Heart left ventricle (tissue), 16 donors: ENCODE measurements at places on chromosomes 1 and 21. TPM values are rescaled to one million over a fixed set of nuclear protein-coding genes. Genes with fewer than 3 reads are reported as not detected.
A peak's percentile ranks its signal among the peaks of the same experiment; 100 is the strongest.

PEF1 gene
- 55.4 TPM for total RNA-seq

EFHD2 gene
- 15.8 TPM for total RNA-seq

TOMM40L gene
- 26.0 TPM for total RNA-seq

PRDM15 gene
- total RNA-seq: 6.3 TPM

HJV gene
- total RNA-seq: 102 TPM

TINAGL1 gene
- 697 TPM for total RNA-seq

IGFN1 gene
- total RNA-seq: not detected

LCE3E gene
- not detected for total RNA-seq

C1orf115 gene
- total RNA-seq: 18.5 TPM

KIF17 gene
- total RNA-seq: 5.0 TPM

OR2T35 gene
- not detected for total RNA-seq

EXTL1 gene
- 2.6 TPM for total RNA-seq

DNA sequence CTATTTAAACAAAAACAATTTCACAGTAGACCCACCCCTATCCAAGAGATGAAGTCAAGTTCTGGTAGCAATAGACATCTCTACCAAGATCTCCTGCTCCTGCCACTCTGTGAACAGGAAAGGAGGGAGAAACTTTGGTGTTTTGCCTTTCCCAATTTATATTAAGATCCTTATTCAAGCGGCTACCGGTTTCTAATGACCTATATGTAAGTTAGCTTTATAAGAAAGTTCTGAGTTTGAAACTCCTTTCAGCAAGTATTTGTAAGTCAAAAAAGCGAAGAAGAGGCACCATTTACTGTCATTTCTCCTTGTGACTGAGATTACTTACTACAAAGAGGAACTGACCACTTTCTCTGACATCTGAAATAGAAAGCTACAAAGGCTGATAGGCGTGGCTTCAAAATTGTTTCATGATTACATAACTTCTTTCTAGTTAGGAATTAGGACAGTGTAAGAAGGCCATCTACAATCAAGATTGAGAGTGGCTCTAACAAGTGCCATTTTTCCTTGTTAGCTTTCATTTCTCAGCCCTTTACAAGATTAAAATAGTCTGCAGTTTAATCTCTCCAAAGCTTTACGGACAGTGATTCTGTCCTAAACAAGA, at the start of gene MNDA:
TSS of gene MNDA (plus strand) at position 448 of the 604 bp plus-strand sequence. CDS start 10,803 bp downstream, outside the sequence.
- DNase-seq: no peak

- DNase-seq: peak; percentile 94
Observed at GRCh38 chr1:36306902-36307456, 811 bp downstream of the SH3D21 start.

GRCh38 chr1:31869449-31869848, 53.6 kb upstream of the SPOCD1 start:
- DNase-seq: no peak

- no peak for DNase-seq
Observed at GRCh38 chr1:1065265-1065939, 8.7 kb downstream of the RNF223 start.

DNA sequence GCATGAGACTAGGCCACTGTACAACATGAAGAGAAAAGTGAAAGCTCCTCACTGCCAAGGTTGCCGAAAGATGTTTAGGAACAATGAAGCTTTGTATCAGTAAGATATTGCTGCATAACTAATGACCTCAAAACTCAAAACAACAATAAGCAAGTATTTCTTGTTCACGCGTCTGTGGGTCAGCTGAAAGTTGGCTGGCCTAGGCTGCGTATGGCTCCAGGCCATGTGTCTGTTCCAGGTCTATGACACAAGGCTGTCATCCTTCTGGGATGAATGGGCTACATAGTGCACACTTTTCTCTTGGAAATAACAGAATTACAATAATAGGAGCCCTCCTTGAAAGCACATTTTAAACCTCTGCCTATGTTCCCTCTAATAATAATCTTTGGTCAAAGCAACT, 515.9 kb downstream of the PLPP3 start:
- no peak for DNase-seq

- DNase-seq: no peak
Observed at GRCh38 chr21:21003701-21004100, 5.5 kb downstream of the NCAM2 start.

DNA sequence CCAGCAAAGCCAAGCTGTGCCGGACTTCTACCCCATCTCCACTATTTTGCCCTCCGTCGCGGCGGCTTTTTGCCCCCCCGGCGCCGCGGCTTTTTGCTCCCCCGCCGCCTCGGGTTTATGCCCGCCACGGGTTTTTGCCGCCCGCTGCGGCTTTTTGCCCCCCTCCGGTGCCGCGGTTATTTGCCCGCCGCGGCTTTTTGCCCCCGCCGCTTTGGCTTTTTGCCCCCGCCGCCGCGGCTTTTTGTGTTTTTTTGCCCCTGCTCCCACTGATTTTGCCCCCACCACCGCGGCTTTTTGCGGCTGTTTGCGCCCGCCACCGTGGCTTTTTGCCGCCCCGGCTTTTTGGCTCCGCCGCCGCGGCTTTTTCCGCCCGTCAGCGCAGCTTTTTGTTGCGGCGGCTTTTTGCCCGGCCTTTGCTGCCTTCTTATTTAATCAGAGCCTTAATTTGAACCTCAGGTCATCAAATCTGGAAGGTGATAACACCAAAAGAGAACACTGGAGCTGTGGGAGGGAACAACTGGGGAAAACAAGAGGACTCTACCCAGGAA, 106.0 kb downstream of the TPTE start:
- no peak for DNase-seq

- DNase-seq: no peak
Observed at GRCh38 chr1:238589843-238590435, 699.2 kb upstream of the ZP4 start.

- no peak for DNase-seq
Observed at GRCh38 chr1:13517193-13517812, 3.5 kb upstream of the LRRC38 start.

DNA sequence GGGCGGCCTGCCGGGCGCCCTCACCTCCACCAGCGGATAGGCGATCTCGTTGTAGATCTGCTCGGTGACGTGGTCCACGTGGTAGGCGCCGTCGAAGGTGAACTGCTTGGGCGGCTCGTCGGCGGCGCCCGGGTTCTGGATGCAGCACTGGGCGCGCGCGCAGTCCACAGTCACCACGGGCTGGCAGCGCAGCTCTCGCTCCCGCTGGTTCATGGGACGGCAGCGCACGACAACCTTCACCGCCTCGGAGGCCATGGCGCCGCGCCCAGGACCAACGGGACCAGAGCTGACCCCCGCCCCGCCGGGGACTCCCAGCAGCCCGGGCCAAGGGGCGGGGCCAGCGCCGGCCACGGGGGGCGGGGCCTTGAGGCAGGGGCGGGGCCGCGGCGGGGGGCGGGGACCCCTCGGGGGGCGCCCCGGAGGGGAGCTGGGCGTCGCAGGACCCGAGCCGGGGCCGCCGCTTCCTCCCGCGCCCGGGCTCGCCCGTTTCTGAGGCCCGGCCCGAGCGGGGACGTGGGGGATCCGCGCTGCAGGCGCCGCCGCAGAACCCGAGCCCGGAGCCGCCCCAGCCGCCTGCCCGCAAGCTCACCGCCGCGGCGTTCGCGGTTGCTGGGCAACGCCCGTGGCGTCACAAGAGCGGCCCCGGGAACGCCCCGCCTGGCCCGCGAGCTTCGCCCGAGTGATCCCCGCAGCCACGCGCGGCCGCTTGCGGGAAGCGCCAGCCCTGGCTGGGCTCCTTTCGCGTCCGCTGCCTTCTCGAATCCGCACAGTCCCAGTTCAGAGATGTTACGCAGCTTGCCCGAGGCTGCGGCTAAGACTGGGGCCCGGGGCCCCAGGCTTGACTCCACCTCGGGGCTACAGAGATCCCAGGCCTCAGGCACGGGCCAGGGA, at the start of gene KIF17:
TSS of gene KIF17 (minus strand) at position 556 of the 891 bp plus-strand sequence. CDS start at position 255, 301 bp downstream.
- peak; percentile 80 for DNase-seq

DNA sequence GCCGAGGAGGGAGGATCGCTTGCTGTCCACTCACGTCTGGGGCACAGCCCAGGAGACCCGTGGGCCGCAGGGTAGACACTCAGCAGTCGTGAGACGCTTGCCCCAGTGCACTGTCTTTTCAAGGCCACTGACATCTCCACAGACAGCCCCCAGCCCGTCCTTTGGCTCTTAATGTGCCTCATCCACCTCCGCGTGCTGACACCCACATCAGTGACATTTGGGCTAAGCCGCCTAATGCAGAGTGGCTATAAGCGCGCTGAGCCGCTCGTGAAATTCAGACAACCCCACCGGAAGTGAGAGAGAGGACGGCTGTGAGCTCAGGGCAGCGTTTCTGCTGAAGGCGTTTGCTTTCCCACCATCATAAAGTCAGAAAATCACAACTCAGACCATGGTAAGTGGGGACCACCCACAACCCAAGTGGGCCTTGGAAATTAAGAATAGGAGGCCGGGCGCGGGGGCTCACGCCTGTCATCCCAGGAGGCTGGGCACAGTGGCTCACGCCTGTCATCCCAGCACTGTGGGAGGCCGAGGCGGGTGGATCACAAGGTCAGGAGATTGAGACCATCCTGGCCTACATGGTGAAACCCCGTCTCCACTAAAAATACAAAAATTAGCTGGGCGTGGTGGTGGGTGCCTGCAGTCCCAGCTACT, 8.4 kb downstream of the SLC35E2B start:
- no peak for DNase-seq

GRCh38 chr1:6222636-6223035, 13.1 kb downstream of the ICMT start:
- peak; percentile 82 for DNase-seq

DNA sequence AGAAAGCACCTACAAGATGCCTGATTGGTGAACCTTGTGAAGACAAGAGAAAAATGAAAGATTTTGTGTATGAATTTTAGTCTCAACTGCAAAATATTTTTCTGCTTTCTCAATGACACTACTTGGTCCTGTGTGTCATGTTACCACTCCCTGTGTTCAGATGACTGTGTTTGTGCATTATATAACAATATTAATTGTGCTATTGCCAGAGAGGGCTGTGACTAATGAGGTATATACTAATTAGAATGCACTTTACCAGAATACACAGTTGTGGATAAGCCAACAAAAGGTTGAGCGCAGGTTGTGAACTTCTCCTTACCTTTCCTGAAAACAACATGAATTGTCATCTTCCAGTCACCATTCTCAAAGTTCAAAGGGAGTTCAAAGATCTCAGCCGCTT, 17.3 kb upstream of the FMO2 start:
- no peak for DNase-seq

DNA sequence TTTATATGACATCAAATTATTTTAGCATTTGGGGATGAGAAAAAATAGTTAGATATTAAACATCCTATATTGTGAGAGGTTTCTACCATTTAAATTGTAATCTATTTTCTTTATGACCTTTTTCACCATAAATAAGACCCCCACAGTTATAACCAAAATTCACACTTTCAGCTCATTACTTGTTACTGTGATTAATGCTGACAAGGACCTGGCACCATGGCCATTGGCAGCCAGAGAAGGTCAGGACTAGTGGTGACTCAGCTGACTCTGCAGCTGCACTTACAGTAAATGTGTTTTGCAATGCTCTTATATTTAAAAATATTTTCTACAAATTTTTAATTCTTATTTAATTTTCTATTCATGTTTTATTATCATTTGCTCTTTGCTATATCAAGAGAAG, 133.3 kb upstream of the C1orf105 start:
- peak; percentile 41 for DNase-seq

DNA sequence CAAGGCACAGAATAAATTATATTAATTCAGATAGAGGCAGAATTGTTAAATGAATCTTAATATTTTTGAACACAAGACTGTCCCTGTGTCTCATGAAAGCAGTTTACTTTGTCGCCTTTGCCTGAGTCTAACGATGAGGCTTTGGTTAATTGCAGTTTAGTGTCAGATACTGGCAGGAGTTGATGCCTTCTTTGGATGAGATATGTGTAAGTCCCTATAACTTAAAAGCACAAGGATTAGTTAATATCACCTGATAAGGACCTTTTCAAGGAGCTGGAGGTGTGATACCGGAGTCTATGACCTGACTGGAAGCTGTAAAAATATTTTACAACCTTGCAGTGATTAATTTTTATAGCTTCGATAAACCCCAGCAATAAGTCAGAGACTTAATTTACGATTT, 2.0 kb upstream of the SIKE1 start:
- no peak for DNase-seq

DNA sequence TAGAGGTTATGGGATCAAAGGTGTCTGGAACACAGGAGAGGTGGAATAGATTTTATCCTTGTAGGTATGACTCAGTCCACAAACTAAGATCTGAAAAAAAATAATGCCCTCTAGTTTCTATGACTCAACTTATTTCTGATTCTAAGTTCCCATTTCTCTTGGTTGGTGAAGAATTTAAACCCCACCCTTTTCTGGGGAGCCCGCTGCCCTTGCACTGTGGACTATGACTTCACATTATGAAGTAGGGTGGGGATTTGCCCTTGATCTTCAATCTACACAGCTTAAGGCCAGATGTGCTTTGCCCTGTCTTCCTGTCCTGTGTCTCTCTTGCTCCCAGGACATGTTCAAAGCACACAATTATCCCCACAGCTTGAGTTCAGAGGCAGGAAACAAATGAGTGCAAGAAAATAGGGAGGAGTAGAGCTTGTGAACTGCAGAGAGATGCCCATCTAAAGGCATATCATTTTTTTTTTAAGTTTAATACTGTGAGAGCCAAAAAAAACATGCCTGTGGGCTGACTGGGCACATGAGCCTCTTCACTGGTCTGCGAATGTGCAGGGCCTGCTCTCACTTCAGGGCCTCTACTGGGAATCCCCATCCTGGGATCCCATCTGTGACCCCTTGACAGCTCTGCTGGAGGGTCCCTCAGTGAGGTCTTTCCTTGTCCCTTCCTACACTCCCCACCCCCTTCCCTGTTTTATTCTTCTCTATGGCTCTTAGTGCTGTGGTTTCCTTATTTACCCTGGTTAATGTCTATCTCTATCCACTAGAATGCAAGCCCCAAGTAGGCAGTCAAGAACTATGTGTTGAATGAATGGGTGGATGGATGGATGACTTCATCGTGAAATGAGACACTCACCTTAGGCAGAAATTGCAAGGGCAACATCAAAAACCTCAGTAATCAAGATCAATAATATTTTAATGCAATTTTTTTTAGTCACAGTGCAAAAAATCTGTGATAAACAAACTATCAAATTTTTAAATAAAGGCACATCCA, 61.5 kb downstream of the CD58 start:
- DNase-seq: no peak

- no peak for DNase-seq
Observed at GRCh38 chr1:11342621-11343032, 69.6 kb downstream of the UBIAD1 start.

- peak; percentile 21 for DNase-seq
Observed at GRCh38 chr1:71307451-71307850, 226.6 kb upstream of the ZRANB2 start.

- DNase-seq: peak; percentile 43
Observed at GRCh38 chr21:14995695-14996490, 68.9 kb downstream of the NRIP1 start.

- DNase-seq: no peak
Observed at GRCh38 chr1:233390842-233391737, 63.6 kb downstream of the MAP3K21 start.
